CD4-positive, alpha-beta T cell treated with Interleukin-4 for 4 hours (primary cell): ENCODE measurements at places on chromosomes 5 and 9.

- no peak for DNase-seq
Measured at GRCh38 chr5:158499892-158500418, 599.8 kb downstream of the EBF1 start.

DNA sequence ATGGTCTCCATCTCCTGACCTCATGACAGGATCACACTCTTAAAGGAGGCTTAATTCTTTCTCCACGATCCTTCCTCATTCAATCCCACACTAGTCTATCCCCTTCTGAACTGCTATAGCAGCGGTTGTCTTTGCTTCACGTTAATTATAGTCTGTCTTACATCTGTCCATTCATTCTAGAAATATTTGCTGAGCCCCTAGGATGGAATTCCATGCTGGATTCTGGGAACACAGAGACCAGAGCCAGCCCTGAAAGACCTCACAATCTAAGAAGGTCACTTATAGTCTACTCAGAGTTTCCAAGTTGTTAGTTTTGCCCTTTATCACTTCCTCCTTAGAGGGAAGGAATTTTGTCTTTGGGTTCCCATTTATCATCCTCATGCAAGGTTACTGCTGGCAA, 193.5 kb downstream of the GAS1 start:
- DNase-seq = no peak

DNA sequence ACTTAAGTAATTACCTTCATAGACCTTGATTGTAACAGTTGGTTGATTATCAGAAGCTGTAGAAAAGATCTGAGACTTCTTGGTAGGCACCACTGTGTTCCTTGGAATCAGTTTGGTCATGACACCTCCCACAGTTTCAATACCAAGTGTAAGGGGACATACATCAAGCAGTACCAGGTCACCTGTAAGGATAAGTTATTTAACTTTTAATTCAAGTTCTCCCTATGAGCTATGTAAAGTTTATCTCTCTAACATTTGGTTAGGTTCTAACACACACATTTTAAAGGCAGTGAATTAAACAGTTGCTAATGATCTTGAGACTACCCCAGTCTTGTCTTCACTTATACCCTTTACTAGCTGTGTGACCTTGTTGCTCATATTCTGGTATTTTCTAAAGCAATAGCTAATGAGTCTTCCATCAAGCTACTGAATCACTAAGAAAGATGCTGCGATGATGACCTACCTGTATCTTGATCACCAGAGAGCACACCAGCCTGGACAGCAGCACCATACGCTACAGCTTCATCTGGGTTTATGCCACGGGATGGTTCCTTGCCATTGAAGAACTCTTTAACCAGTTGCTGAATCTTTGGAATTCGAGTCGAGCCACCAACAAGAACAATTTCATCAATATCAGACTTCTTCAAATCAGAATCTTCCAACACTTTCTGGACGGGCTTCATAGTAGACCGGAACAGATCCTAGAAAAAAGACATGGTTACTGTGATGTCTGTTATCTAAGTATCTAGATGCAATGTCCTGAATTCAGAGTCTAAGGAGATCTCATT, 2.8 kb downstream of the HSPA5 start:
- no peak for DNase-seq

- no peak for DNase-seq
Measured at GRCh38 chr5:141637123-141637766, 448 bp downstream of the RELL2 start.

GRCh38 chr5:154394307-154394706, 51.5 kb upstream of the SAP30L start:
- DNase-seq = no peak

- DNase-seq = no peak
Measured at GRCh38 chr9:89078421-89078820, 87.2 kb downstream of the S1PR3 start.

GRCh38 chr5:32129074-32129598, 45.0 kb downstream of the GOLPH3 start:
- DNase-seq = no peak

- no peak for DNase-seq
Measured at GRCh38 chr9:76444322-76444929, 14.6 kb upstream of the GCNT1 start.
